Caudate nucleus (tissue), 63 donors: ENCODE measurements at places on chromosomes 3 and 15.

- no peak for DNase-seq
These were observed 61.3 kb downstream of the CTDSPL start for GRCh38 chr3:37922721-37923568.

GRCh38 chr3:187743195-187744141 lies 1.8 kb downstream of the BCL6 start:
- DNase-seq: no peak

GRCh38 chr3:158091531-158091930 lies 14.7 kb downstream of the SHOX2 start:
- no peak for DNase-seq

DNA sequence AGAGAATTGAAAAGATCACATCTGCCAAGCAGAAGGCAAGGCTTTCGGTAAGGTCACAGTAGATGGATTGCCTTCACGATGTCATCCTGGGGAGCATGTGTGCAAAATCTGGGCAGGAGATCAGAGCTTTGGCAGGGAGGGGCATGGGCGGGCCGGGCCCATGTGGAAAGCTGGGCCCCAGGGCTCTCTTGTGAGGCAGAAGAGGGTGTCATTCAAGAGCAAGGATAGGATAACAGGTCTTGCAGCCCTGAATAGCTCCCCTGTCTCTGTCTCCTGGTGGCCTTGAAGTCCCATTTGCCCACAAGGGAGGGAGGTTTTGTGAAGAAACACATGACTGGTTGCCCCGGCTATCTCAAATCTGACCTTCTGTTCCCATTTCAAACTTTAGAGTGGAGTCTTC lies 172.0 kb downstream of the OPA1 start:
- DNase-seq: no peak

DNA sequence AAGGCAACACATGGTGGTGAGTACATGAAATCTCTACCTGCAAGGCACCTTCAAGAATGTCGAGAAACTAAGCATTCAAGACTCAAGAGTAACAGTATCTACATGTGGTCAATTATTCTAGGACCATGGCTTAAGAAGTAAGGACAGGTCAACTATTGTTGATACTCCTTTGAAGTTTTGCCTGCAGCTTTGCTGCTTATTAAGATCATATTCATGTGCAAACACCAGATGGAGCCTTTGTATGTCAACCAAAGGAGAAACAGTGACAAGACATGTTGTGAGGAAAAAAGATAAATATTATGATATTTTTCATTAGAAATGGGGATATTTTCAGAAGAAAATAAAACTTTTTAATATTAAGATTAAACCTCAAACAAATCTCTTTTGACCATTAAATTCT lies 52.3 kb upstream of the FGF7 start:
- DNase-seq: no peak

DNA sequence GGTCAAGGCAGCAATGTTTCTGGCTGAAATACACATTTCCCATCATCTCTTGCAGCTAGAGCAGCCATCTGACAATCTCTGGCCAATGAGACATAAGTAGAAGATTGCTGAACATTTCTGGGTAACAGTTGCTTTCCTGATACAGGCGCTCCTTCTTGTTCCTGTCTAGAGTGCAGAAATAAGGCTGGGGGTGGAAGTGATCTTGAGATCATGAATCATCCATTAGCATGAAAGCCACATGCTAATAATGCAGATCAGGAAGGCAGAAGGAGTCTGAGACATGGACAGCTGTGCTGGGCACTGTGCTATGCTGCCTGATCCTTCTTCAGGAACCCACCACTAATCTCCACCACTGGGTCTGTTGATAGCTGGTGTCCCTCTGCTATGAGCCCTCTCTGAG lies 14.8 kb upstream of the TMEM108 start:
- no peak for DNase-seq

DNA sequence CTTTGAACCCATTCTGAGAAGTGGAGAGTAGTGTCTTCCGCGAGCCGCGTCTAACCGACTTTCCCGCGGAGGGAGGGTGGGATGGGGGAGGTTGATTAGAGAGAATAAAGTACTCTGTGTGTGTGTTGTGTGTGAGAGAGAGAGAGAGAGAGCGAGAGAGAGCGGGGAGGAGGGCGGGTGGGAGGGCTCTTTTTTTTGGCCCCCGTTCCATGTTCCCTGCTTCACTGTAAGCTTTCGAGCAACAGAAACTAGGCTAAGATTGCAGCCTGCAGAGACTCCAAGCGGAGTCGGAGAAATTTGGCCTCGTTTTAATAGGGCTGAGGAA lies 1.6 kb upstream of the MEIS2 start:
- DNase-seq: no peak

GRCh38 chr3:31010491-31010890 lies 116.0 kb upstream of the GADL1 start:
- no peak for DNase-seq

- peak; percentile 17 for DNase-seq
These were observed 70.0 kb upstream of the ABHD2 start for GRCh38 chr15:89018207-89018606.

- no peak for DNase-seq
These were observed 19.2 kb downstream of the SLC41A3 start for GRCh38 chr3:126064627-126065258.

- DNase-seq: no peak
These were observed 76.0 kb downstream of the TMCO5A start for GRCh38 chr15:38010395-38010794.

DNA sequence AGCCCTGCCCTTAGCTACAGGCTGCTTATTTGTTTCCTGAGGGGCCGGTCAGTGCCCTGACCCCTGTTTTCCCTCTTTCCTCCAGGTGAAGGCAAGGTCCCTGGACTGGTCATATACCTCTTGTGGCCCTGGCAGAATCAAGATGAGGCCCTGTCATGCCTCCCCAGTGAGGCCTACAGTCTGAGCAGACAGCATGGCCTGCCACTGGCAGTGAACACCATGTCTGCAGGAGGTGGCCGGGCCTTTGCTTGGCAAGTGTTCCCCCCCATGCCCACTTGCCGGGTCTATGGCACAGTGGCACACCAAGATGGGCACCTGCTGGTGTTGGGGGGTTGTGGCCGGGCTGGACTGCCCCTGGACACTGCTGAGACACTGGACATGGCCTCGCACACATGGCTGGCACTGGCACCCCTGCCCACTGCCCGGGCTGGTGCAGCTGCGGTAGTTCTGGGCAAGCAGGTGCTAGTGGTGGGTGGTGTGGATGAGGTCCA lies 1.2 kb downstream of the KLHDC8B start:
- DNase-seq: no peak

DNA sequence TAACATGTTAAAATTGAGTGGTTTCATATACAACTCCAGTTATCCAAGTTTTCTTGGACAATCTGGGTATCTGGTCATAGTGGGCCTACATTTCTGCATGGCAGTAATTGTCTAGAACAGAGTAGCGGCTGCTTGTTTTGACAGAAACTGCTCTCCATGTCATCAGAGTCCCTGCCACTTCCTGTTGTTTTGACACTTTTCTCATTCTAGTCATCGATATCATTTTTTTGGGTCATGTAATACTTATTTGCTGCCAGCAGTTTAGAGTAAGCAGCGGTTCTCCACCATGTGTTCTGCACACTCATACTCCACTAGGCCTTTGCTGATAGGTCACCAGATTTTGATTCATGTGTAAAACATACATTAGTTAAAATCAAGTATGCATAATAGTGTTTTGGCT lies 81.5 kb downstream of the SLC25A26 start:
- no peak for DNase-seq

GRCh38 chr3:185924375-185924774 lies 13.4 kb downstream of the TRA2B start:
- DNase-seq: no peak

- no peak for DNase-seq
These were observed 159.8 kb upstream of the CTDSPL start for GRCh38 chr3:37701734-37702433.

DNA sequence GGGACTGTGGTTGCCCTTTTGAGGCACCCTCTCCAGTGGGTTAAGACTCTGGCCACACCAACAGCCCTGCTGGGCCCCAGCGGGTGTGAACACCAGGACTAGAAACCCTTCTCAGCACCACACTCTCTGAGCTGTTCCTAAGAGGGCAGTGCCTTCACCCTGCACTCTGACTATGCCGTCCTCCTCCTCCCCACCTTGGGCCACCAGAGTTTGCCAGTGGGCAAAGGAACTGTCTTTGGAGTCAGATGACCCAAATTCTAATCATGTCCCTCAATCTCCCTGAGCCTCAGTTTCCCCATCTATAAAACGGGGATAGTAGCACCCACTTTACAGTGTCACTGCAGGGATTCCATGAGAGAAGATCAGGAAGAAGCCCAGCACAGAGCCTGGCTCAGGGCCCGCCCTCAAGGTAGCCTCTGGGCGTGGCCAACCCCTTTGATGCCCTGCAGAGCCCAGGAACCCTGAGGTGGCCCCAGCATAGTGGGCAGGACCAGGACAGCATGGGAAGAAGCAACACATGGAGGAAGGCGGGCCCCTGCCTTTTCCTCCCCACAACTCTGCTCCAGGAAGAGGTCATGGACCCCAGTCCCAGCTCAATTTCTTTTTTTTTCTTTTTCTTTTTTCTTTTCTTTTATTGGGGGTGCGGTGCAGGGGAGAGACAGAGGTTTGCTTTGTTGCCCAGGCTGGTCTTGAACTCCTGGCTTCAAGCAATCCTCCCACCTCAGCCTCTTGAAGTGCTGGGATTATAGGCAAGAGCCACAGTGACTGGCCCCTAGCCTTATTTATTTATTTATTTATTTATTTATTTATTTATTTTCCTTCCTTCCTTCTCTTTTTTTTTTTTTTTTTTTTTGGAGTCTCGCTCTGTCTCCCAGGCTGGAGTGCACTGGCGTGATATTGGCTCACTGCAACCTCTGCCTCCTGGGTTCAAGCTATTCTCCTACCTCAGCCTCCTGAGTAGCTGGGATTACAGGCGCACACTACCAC lies 115.7 kb upstream of the LINGO1 start:
- no peak for DNase-seq

- peak; percentile 44 for DNase-seq
These were observed 53.7 kb downstream of the CCDC54 start for GRCh38 chr3:107430996-107431245.

- no peak for DNase-seq
These were observed 43.3 kb upstream of the TOP2B start for GRCh38 chr3:25708036-25708435.

DNA sequence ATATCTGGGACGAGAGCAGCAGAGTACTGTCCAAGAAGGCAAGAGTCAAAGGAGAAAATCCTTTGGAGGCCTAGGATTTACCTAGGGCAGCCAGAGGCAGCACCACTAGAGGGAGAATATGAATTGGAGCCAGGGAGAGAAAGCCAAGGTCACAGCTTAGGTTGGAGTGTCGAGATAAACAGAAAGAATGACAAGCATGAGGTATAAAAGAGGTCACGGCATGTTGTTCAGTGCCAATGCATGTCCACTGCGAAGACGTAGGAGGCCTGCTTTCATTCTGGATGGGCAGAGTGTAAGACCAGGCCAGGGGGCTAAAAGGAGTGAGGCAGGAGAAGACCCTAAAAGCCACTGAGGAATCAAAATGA lies 47.2 kb downstream of the THBS1 start:
- no peak for DNase-seq

DNA sequence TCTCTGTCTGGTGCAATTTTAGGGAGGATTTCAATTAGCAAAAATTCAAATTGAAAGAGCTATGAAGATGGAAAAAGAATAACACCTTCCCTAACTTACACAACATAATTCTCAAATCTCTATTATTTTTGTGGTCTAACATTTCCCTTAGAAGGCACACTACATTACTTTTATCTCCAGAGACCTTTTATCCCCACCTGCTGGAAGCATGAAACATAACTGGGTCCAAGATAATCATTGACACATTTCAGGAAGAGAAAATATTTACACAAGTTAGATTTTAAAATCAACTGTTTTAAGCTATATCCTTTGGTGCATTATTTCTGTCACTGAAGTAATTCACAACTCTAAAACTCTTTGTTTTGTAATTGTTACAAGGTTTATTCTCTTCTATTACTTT lies 779.5 kb downstream of the ROBO1 start:
- no peak for DNase-seq

DNA sequence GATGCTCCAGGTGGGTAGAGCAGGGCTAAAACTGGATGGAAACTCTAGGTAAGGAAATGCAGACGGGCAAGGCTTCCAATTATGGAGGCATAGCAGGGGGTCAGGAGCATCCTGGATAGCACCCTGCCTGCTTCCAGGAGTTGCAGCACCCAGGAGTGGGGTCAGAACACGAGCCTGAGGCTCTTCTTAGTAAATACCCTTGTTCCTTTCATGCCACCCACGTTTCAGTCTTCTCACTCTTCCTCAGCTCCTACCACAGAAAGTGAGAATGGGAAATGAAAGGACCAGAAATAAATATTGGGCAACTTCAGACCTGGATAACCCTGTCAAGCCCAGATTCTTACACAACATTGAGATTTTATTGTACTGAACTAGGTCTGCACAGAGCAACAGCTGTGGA lies 16.4 kb downstream of the CCR1 start:
- no peak for DNase-seq

- DNase-seq: no peak
These were observed 9.1 kb upstream of the SLC9C1 start for GRCh38 chr3:112302881-112303763.

DNA sequence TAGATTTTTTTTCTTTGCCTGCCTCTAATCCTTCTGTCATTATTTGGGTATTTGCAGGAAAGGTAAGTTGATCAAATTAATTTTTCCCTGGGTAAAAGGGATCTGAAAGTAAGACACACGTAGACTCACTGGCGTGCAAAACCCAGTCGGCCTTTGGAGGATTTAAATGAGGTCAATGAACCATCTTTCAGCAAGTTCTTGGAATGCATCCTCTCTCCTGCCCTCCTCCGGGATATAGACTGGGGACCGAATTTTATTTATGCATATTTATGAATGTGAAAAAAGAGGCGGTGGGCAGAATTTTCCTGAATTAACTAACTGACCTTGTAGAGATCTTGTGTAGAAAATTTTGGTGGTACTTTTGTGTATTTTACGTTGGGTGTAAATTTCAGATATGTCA lies 2.2 kb downstream of the CADM2 start:
- DNase-seq: no peak

GRCh38 chr3:46097691-46098241 lies 70.5 kb upstream of the XCR1 start:
- no peak for DNase-seq

- no peak for DNase-seq
These were observed 216.4 kb downstream of the DPH6 start for GRCh38 chr15:35329521-35329961.

- no peak for DNase-seq
These were observed at the start of gene UNC13C for GRCh38 chr15:53978253-53978906. TSS of gene UNC13C (plus strand) at chr15:53978441. CDS start at chr15:54012904, 34,463 bp downstream.

DNA sequence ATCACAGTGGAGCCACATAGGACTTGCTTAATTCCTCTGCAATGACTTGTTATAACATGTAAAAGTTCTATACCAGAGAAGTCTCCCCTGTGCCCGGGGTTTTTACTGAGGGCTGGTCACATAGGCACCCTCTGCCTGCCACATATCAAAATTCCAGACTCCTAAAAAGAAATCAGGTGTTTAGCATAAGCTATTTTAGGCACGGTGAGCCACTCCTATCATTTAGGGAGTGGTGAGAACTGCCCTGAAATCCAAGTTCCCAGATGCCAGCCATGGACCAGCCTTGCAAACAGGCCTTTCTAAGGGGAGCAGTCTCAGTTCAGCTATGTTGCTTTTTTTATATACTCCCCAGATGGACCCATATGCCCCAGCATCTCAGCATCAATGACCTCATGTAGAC lies 130.3 kb downstream of the THSD4 start:
- DNase-seq: no peak
